Transverse colon (tissue), 4 donors: ENCODE measurements at places on chromosomes 16 and 17. TPM values are rescaled to one million over a fixed set of nuclear protein-coding genes. Genes with fewer than 3 reads are reported as not detected.

DNA sequence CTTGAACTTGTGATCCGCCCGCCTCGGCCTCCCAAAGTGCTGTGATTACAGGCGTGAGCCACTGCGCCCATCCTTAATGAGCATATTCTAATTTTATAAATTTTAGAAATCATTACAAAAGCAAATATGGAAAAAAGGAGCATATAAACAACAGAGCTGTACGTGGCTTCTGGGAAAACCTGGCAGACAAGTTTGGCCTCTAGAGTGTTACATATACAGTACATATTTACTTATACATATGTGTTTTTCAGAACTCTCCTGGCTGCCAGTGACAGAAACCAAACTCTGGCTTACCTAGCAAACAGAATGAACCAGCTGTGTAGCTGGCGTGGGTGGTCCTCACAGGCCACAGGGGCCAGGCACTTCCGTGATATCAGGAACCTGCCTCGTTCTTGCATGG, 10.1 kb downstream of the DRC3 start:
- no peak for DNase-seq

DNA sequence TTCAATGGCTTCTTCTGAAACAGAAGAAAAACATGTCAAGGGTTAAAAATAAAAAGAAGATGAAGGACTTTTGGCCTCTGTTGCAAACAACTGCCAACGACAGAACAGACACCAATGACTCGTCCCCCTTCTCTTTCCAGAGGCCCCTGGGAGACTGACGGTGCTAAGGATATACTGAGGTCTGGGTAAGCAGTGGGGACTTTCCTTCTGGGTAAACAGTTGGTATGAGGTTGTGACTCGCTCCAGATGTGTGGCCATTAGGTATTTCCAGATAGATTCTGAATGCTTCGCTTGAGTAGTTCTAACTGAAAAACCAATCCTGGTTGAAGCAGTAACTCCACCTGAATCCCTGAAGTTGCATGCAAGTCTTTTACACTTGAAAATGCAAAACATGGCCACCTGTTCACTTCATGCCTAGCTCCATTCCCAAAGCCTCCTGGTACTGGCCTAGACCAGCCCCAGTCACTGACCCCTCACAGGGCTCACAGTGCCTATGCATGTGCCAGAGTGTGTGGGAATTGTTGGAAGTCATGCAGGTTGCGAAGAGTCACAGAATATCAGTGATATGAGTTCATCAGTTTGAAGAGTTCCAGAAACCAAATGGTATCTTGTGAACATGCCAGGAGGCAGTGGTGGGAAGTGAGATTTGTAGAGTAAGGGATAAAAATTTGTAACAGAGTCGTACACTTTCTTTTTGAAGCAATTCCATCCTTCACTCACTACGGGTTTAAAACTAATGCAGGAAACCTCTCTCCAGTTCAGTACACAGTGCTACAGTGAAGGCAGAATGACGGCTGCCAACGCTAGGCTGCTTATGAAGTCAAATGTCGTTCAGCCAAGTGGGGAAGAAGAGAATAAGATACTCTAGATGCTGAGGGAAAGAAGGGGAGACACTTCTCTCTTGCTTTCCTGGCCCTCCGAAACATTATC, 217.8 kb downstream of the ZFHX3 start:
- DNase-seq = no peak

- no peak for DNase-seq
Measured at GRCh38 chr16:59330019-59330670, 596.0 kb upstream of the GOT2 start.

The COX11 gene
- 19.3 TPM for total RNA-seq
